ENCODE measurements at places on chromosomes 16 and 17.
A peak's percentile ranks its signal among the peaks of the same experiment; 100 is the strongest.

- DNase-seq = peak; percentile 46
Observed at GRCh38 chr17:57861000-57861789, 11.4 kb upstream of the MRPS23 start.

GRCh38 chr16:19264123-19264673, 21.3 kb upstream of the CLEC19A start:
- no peak for DNase-seq

DNA sequence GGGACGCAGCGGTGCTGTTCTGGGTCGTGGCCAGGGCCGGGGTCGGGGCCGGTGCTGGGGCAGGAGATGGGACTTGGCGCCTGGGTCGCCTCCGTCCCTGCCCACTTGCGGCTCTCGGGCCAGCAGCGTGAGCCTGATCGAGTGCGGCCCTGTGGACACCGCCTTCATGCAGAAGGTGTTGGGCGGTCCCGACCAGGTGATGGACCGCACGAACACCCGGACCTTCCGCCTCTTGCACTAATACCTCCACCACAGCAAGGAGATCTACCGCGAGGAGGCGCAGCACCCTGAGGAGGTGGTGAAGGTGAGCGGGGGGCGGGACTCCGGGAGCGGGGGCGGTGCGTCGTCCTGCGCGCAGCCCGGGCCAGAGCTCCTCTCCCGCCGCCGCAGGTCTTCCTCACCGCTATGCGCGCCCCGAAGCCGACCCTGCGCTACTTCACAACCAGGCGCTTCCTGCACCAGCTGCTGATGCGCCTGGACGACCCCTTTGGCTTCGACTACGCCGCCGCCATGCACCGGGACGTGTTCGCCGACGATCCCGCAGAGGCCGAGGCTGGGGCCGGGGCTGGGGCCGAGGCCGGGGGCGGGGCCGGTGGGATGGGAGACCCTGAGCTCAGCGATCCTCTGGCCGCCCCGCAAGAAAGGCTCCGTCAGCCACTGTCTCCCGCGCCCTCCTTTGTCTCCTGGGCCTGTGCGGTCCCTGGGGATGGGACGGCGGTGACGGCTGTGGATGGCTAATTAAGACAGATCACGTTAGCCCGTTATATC, 4.5 kb upstream of the HSD17B1 start:
- peak; percentile 81 for DNase-seq

DNA sequence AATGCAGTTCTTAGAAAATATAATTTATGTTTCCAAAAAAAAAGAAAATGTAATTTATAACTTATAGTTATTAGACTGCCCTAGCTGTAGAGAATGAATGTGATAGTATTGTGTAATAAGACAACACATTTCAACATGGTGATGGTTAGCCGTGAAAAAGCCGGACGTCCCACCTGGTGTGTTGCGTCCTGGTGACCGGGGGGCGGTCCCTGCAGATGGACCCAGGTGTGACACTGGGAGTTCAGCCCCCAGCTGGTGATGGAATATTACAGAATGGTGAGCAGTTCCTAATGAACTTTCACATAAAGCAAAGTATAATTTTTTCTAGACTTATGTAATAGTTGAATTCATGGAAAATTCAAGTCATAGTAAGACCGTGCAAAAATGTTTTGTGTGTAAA, 132.8 kb downstream of the LAT start:
- DNase-seq = no peak

GRCh38 chr17:21201298-21201595, 12.7 kb downstream of the TMEM11 start:
- DNase-seq = no peak

DNA sequence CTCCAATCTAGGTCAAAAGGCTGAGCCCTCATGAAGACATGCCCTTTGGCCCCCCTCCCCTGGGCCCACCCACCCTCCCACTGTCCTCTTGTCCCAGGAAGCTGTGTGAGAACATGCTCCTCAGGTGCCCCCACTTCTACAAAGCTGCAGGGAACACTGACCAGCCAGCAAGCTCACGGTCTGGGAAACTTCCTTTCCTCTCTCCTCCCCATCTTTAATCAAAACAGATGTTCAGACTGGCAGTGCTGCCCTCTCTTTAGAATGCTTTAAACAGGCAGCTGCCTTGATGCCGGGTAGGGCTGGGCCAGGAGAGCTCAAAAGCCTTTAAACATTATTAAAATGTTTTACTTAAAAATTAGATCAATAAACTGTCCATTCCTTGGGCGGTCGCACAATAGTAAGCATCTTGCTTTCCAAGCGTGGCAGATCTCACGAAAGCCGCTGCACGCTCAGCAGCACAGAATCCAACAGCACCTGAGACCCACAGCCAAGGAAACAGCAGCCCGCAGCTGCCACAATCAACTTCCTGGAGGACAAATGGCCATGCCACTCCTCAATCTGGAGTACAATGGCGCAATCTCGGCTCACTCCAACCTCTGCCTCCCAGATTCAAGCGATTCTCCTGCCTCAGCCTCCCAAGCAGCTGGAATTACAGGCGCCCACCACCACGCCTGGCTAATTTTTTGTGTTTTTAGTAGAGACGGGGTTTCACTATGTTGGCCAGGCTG, 399.2 kb downstream of the SLC39A11 start:
- DNase-seq = no peak

DNA sequence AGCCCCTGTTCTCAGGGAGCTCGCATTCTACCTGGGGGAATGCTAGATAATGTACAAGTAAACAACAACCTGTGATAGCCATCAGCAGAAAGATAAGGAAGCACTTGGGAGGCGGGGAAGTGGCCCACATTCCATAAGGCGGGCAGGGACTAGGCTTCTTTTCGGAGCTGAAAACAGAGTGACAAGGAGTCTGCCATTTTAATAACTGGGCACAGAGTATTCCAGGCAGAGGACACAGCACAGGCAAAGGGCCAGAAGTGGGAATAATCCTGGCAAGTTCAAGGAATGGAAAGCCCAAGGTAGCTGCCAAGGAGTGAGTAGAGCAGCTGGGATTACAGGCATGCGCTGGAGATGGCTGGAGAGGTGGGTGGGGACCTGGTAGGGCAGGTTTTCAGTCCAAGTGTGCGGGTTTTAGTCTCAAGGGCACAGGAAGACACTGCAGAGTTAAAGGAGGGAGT, 24.3 kb downstream of the USP43 start:
- DNase-seq = no peak

DNA sequence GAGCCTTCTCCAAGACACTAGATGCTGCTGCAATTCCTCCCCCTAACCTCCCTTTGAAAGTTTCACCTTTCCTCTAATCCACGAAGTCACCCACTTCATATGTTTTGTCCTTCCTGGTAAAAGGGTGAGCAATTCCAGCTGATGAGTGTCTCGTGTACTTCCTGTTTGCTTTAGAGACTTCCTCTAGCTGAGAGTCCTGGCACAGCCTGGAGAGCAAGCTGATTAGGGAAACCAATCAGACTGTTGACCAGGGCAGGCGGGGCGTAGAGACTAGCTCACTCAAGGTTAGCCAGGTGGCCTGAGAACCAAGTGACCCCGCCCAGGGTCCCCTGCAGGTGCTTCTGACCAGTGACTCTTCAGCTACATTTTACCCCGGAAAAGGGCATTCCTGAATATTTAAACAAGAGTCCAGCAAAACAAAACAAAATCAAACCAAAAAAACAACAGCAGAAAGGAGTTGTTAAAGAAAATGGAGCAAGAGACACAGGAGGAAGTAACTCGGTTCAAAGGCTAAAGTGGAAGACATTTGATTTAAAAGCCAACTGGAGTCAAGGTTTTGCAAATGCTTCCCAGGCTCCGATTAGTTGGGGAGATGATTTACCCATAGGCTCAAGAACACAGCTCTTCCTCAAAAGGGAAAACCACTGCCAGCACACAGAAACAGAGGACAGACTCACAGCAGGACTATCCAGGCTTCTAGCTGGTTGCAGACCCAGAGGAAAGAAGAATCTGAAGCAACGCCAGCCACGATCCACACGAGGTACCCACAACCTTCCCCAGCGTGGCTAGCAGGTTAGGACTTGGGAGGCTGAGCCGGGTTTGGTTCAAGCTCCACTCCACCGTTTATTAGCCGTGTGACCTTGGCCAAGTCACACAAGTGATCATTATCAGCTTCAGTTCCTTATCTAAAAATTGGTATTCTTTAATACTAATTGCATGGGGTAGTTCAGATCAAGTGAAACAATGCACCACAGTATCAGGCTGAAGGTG, 13.4 kb downstream of the HSPB9 start:
- DNase-seq = no peak

- DNase-seq = no peak
Observed at GRCh38 chr16:67979955-67980678, at the start of gene DPEP3. Gene DPEP3, minus strand, starts transcription at chr16:67980499. Its CDS starts 119 bp downstream, at chr16:67980380.

DNA sequence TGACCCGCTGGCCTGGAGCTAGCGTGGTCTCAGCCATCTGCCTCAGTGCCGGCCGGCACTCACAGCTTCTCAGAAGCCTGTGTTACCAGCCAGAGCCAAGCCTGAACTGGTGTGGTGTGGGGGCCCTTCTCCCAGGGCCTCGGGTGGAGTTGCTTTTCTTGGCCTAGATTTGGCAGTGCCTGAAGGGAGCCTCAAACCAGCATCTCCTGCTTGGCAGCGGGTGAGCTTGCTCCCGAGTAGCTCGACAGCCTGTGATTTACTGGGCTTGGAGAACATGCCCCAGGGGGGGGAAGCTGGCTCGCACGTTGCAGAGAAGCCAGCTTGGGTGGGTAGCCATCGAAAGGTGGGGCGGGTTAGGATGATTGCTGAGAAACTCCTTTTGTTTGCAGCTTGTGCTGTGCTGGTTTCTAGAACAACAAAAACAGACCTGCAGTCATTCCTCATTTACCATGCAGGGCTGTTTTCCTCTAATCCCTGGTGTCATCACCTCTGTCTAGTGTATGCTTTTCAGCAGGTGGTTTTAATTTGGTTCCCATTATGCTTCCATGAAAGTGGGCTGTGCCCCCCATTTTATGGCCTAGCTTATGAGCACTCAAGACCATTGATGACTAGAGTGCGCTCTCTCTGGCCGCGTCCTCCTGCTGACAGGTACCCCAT, 42.2 kb downstream of the TBCD start:
- DNase-seq = no peak

- DNase-seq = no peak
Observed at GRCh38 chr16:5633845-5634440, 536.3 kb upstream of the EEF2KMT start.

GRCh38 chr17:36672403-36672918, 71.1 kb downstream of the MRM1 start:
- DNase-seq = no peak

- no peak for DNase-seq
Observed at GRCh38 chr16:11774065-11774626, 22.9 kb downstream of the ZC3H7A start.

- no peak for DNase-seq
Observed at GRCh38 chr17:19388791-19389785, 2.1 kb upstream of the MFAP4 start.

- no peak for DNase-seq
Observed at GRCh38 chr16:64292953-64293352, 828.9 kb downstream of the CDH11 start.

DNA sequence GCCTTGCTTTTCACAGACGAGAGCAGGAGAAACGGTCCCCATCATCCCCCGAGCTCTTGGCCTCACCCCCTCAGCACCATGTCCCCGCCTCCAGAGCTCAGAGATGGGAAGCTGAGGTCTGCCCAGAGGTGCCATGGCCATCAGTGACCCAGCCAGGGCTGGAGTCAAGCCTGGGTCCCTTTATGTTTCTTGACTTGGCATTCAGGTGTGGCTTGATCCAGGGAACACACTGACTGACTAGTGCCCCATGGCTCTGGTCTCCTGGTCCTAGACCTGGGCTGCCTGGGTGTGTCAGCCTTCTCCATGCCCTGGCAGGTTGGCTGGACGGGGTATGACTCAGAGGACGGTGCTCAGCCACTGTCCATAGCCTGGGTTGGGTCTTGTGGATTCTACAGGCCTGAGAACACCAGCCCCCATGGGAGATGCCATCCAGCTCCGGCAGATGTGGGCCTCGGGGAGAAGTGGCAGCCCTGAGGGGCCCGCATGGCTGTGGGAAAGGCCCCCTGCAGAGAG, 54.2 kb downstream of the ZFPM1 start:
- no peak for DNase-seq

DNA sequence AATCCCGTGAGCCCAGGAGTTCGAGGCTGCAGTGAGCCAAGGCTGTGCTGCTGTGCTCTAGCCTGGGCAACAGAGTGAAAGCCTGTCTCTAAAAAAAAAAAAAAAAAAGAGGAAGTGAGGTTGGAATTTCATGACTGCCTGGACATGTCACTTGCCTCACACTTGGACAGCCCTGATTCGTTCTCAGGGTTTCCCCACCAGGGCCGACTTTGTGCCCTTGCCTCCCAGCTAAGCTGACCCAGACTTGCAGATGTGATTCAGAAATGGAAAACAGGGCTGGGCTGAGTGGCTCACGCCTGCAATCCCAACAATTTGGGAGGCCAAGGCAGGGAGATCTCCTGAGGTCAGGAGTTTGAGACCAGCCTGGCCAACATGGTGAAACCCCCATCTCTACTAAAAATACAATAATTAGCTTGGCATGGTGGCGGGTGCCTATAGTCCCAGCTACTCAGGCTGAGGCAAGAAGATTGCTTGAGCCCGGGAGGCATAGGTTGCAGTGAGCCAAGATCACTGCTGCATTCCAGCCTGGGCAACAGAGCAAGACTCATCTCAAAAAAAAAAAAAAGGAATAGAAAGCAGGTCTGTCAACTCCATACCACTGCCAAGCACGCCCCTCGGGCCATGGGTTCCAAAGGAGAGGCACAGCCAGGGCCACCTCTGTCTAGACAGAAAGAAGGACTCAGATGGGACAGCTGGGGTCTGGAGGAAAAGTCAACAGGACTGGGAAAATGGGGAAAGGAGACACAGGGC, 46.9 kb downstream of the SOCS1 start:
- DNase-seq = no peak

GRCh38 chr17:55307879-55308278, 43.1 kb downstream of the HLF start:
- no peak for DNase-seq

GRCh38 chr17:33204156-33204555, 88.9 kb downstream of the ASIC2 start:
- DNase-seq = no peak

GRCh38 chr17:13114601-13115031, 96.8 kb upstream of the ELAC2 start:
- DNase-seq = no peak

- DNase-seq = no peak
Observed at GRCh38 chr16:25570131-25570530, 121.6 kb upstream of the HS3ST4 start.

DNA sequence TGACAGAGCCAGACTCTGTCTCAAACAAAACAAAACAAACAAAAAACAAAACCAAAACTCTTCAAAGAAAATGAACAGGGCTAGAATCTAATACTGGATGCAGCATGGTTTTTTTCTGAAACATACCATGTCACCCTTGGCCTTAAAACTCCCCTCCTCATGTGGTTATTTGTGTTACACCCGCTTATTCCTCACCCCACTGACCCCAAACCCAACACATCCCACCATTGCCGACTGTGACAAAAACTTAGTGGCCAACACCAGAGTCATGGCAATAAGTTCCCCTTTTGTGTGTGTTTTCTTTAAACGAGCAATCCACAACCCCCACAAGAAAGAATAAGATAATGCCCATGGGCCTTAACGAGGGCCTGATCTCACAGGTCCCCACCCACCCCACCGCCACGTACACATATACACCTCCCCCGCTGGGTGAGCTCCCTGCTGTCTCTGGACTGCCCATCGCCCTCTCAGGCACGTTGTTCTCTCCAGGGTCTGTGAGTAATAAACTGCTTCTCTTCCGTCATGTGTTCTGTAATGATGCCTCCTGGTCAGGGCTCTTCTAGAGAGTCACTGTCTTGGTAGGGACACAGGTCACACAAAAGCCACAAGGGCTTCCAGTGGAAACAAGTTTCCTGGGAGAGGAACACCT, 16.8 kb upstream of the ENGASE start:
- DNase-seq = no peak
